Kidney (tissue), 22 donors: ENCODE measurements at places on chromosomes 1 and 21.

DNA sequence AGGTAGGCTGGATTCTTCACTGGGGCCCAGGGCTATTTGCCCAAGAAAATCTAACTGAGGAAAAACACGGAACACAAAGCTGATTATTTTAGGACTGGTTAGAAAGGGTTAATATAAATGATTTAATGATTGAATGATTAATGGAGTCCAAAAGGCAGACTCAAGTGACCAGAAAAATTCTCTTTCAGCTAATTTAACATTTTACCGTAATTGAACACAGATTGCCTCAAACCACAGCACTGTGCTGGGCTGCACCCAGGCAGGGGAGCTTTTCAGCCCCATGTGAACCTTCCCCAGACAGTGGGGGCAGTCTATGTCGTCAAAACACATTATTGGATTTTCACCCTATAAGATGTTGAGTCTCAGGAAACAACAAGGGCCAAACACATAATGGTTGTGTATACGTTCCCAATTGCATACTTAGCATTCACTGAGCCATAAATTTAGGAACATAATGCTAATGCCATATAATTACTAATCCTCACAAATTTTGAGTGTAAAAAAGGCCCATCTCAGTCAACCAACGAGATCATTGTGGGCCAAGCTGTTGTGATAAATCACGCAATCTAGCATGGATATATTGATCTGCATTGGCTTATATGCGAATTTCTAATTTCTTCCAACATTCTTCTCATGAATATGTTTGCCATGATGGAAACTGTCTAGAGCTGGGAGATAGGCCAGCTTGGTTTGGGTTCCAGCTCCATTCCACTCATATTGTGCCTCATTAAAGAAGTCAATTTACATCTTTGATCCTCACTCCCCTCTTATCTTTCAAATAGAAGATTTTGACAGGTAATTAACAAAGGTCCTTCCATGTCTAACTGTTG lies 27.7 kb downstream of the DSCAM start:
- no peak for DNase-seq

GRCh38 chr21:38334866-38335265 lies 78.1 kb downstream of the KCNJ15 start:
- no peak for DNase-seq

DNA sequence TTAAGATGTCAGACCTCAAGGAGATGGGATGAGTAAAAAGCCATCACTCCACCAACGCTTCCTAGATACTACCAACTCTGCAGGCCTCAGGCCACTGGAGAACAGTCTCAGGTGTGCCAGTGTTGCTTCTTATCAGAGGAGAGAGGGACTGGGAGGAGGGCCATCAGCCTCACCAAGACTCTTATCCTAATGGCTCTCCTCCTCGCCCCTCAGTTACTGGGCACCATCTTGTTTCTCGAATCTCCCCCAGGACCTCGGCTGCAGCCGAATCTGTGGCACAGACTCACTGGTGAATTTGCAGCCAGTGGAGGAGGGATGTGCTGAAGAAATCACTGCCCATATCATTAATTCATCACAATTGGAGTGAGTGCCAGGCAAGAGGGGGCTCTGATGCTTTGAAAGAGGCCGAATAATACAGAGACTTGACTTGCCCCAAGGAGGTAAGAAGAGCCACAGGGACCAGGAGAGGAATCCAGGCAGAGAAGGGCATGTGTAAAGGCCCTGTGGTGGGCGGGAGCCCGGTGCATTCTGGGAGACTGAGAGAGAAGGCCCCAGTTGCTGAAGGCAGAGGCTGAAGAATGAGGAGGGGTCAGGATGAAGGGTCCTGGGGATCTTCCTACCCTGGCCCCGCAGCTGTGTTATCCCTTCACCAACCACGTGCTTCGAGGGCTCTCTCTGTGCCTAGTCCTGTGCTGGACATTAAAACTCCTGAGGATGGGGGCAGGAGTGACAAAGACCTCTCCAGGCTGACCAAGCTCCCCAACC lies 129.8 kb downstream of the PTPRU start:
- no peak for DNase-seq

GRCh38 chr1:220957233-220957605 lies 78.0 kb downstream of the HLX start:
- DNase-seq = no peak

GRCh38 chr1:157111396-157112165 lies 12.0 kb upstream of the ETV3L start:
- DNase-seq = no peak

GRCh38 chr1:58874757-58875755 lies 91.2 kb upstream of the JUN start:
- DNase-seq = peak; percentile 81

DNA sequence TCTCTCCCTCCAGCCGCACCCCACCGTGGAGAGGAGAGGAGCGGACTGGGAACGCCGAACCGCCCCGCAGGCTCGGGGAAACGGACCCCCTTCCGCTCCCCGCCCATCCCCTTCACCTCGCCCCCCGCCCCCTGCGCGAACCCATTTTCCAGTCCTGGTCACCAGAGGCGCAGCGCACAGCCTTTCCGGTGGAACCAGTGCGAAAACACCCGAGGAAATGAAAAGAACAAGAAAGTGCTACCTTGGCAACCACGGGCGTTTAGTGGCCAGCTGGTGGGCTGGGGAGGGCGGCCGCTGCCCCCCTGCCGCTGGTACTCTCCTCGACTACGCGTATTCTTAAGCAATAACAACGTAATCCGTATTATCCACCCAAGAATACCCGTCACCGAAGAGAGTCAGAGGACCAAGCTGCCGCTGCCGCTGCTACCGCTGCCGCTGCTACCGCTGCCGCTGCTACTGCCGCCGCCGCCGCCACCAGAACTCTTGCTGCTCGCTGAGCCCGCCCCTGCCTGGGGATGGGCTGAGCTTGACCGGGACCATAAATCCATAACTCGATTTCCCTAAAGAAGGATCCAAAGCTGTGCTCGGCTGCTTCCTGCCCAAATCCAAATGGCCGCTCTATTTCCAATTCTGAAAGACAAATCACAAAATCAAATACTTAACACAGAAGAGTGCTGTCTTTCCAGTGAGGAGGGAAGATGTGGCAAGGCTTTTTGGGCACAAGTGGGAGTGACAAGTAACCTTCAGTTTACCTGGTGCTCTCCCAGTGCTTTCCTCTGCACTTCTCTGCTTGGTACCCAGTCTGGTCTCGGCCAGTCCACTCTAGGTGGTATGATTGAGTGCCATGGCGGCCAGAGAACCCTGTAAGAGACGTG lies 125.2 kb upstream of the DPYD start:
- peak; percentile 48 for DNase-seq

DNA sequence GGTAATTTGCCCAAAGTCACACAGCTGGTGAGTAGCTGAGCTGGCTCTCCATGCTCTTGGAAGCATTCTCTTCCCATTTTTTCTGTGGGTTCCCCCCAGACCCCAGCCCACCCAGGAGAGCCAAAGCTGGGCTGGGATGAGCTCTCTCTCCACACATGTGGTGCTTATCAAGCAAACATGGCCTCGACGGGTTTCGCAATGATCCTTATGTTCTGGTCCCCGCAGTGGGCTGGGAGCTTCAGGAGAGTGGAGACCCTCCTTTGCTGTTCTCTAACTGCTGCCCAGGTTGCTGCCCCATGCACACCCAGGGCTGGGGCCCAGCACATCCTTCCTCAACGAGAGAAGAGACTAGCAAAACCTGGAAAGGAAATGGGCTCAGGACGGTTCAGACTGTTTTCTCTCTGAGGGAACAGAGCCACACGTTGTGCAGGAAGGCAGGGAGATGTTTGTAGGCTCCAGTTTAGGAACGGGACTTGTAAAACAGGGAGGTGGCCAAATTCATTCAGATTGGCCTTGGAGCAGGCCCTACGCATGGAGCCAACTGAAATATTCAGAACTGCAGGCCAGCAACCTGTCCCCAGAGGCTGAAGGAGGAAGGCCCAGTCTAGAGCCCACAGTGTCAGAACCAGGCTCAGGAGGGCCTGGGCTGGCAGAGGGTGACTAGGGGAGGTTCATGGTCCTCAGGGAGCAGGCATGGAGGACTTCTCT lies 27.2 kb upstream of the CSF1 start:
- DNase-seq = no peak

DNA sequence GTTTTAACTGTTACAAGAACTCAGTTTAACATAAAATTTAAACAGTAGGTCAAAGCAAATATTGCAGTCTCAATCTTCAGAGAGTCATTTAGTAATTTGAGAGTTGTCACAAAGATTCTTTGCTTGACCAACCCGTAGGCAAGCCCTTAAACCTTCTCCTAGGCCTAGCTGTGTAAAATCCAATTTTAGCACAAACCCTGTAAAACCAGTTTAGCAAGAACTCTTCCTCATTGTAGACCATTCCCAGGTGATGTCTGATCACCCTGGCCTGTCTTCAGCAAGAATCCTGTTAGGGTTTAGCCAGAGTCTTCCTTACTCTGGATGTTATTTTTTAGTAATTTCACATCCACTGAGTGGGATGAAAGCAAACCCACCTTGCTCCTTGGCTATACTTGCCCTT lies 30.1 kb downstream of the LRIG2 start:
- no peak for DNase-seq

- peak; percentile 94 for DNase-seq
These were observed 46.6 kb upstream of the CTBS start for GRCh38 chr1:84620720-84621313.

DNA sequence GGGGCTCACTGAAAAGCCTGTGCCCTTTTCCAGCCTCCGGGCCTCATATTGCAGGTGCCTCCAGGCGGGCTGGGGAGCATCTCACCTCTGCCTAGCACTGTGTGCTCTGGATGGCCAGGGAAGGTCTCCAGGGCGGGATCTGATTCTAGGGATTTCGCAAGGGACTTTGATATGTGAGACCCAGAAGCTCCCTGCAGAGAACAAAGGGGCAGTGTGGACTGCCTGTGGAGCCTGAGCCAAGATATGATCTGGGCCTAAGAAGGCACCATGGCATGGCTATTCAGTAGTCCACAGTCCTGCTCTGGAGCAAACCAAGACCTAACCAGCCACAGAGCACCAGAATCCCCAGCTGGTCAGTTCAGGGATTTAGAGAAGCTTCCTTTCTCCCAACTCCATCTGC lies 157.2 kb downstream of the ST6GALNAC5 start:
- no peak for DNase-seq

DNA sequence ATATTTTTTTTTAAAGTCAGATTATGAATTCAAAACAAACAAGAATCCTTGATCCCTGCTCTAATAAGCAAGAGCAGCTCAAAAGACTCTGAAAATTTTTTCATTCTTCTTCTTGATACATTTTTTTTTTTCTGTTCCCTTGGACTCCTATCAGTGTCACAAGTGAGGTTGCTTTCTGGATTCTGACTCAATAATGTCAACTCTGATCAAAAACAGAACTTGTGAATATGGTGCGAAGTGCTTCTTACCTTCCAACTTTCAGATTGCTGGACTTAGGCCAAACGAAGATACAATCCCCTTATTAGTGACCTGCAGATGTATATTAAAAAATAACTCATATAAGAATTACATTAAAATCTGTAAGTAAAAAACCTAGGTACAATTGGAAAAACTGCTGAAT lies 136.1 kb downstream of the GPATCH2 start:
- no peak for DNase-seq

DNA sequence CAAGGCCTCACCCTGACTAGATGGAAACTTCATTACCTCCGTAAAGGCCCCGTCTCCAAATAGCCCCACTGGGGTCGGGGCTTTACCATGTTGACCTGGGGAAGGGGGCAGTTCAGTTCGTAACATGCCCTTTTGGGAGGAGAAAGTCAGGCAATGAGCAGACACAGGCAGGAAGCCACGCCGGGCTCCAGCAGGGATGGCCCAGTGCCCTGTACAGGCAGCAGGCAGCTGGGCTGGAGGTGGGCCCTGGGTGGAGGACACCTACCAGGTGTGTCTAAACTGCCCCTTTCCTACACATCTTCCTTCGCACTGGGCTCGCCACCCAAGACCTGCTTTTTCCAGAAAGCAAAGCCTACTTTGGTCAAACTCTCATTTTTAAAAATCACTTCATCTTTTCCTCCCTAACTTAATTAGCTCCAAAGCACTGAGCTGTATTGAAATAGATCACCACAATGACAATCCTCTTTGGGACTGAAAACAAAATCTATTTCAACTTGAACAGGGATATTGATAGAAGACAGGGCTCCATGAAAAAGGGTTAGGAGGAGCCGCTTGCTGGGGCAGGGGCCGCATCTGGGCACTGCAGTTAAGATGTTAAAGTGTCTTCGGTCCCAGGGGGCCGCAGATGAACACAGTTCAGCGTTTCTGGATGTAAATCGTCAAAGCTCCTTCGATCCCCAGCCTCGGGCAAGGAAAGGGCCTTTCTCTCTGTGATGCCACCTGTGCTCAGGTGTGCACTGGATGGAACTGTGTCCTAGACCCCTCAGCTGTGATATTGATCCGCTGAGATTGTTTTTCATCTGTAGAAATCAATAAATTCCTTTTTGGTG lies 104.6 kb downstream of the PDE9A start:
- no peak for DNase-seq

DNA sequence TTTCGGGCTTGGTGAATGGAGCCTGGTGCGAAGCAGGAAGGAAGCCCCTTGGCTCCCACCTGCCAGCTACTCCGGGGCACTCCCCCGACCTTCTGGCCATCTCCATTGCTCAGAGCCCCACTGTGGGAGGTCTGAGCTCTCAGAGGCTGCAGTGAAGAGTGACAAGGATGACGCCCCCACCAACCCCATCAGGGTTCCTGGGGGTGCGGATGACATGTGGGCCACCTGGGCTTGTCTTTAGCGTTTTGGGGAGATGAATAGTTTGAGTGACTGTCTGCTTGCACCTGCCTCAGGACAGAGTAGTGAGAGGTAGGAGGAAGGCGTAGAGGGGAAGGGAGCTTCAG lies 43.2 kb upstream of the LBR start:
- DNase-seq = no peak

DNA sequence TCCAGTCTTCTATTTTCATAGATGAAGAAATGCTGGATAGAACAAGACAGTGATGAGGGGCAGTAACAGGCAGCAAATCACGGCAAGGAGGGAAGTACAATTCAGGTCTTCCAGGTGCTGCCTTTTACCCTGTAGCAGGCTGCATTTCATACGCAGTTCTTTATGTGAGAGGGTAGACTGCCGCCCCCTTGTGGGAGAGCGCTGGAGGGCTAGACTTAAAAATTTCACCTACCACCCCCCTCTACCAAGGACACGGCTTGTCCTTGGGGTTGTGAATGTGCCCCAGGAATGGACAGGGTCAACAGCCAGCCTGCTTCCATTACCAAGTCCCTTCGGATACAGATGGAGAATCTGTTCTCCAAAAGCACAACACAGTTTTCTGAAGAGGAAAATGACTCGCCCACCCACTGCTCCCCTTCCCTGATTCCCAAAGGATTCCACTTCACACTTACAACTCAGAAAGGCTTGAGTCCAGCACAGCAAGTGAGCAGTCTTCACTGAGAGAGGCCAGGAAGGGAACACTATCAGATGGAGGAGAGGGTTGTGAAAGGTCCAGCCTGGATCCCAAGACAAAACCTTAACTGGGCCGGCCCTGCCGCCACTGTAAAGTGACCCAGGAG lies 7.4 kb downstream of the WDR77 start:
- no peak for DNase-seq

GRCh38 chr1:230818367-230818766 lies 50.0 kb downstream of the C1orf198 start:
- DNase-seq = no peak

GRCh38 chr1:112934577-112934976 lies 21.4 kb downstream of the SLC16A1 start:
- DNase-seq = no peak

GRCh38 chr1:183911285-183911684 lies 106.4 kb downstream of the RGL1 start:
- DNase-seq = no peak

- DNase-seq = no peak
These were observed 11.1 kb downstream of the CHAF1B start for GRCh38 chr21:36396325-36396724.

- no peak for DNase-seq
These were observed 124.7 kb upstream of the KIAA0040 start for GRCh38 chr1:175317309-175317708.
